ENCODE measurements at places on chromosomes 4 and X.

- peak; percentile 73 for DNase-seq
These were observed 6.7 kb upstream of the ART3 start for GRCh38 chr4:76067652-76068286.

GRCh38 chr4:113732967-113733527 is 28.5 kb downstream of the CAMK2D start:
- no peak for DNase-seq

DNA sequence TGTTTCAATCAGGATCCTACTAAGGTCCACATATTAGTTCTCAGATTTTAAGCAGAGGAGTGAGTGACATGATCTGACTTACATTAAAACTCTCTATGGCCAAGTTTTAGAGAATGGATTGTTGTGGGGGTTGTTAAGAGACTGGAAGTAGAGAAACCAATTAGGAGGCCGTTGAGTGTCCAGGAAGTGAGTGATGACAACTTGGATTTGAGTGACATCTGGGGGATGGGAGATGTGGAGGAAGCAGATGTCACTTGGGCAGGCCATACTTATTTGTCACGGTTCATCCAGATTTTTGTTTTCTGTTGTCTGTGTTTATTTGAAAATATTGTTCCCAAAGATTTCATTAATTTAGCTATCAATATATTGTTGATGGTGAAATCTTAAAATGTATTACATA is 28.3 kb downstream of the ADD1 start:
- no peak for DNase-seq

DNA sequence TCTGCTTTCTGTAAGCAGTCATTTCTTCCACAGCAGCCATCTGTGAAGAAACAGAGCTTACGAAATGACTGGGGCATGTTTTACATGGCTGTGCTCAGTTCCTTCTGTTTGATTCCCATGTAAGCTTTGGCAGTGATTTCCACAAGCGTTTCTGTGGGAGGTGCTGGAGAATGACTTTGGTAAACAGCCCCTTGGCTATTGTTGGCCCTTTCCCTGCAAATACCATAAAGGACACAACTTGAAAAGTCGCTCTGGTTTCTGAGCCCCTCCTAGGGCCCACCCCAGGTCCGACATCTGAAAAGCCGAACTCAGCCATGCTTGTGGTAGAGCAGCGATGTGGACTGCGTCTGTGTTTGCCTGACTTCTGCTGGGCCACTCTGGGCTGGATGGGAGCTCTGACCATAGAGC is 3.7 kb downstream of the LIMCH1 start:
- DNase-seq, result no peak

Measured in urothelium cell line (cell line).